NCI-H1436 treated with DMSO at 0.1 percent for 48 hours (cell line): ENCODE measurements at places on chromosomes 6 and 20.

DNA sequence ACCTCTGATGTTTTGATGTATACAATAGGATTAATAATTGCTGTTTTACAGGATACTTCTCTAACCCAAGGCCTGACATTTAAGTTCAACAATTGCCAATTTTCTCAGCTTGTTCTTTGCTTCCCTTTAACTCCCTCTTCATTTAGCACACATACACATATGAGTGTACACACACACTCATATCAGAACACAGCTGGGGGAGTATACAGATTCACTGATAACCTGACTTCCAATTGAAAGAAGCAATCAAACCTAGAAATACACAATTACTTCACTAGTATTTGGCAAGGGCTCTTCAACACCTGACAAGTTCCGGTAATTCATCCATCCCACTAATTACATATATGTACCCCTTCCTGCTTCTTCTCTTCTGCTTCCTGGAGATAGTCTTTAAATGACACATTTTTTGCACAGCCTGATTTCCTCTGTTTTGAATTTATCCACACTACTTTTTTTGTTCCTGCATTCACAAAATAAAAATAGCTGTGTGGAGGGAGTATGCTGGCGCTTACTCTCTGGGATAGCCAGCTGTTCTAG lies 11.2 kb downstream of the UST start:
- DNase-seq = no peak

GRCh38 chr20:22776369-22776768 lies 192.0 kb upstream of the FOXA2 start:
- DNase-seq = no peak

DNA sequence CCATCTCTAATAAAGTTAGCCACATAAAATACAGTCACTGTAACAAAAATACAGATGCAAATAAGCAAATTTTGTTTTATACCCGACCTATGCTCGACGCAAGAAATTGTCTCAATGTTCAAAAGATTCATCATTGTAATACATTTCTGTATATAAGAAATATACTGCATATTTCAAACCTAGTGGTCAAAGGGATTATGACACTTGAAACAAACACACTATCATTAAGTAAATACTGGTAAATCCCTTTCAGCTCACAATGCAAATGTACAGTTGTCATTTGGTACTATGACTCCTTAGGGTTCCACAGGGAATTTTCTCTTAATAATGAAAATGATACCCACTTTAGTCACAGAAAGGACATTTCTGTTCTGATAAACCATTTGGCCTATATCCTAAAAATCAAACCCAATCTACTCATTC lies 2.2 kb downstream of the HIVEP2 start:
- DNase-seq = no peak

DNA sequence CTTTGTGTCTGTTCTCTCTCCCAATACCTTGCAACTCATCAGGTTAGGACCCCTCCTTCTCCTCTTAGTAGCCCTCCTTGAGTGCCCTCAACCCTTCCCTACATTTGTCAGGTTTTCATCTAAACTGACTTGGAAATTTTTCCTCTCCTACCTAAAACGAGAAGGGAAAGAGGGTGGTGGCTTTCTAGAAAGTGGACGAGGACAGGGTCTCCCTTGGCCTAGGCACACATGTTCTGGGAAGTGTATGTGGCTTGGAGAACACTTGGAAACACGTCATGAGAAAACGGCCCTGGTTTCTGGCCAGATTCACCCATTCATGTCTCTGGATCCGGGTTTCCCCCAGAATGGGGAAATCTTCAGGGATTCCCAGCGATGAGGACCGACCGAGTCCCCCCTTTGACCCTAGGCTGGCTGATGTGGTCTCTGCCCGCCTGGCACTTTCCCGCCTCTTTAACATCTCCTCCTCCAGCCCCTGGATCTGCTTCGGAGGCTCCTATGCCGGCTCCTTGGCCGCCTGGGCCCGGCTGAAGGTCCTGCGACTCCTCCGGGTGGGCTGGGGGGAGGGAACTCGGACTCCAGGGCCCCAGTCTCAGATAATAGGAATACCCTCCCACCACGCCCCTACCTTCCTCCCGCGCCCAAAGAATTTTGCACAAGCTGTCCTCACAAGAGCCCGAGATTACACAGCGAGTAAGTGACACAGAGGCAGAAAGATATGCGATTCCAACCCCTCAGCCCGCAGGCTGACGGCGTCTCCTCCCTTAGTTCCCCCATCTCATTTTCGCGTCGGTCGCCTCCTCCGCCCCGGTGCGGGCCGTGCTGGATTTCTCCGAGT lies 3.0 kb downstream of the PRSS16 start:
- no peak for DNase-seq

- DNase-seq = no peak
Measured at GRCh38 chr6:168106633-168107005, 27.6 kb upstream of the FRMD1 start.

GRCh38 chr6:111011360-111012142 lies 29.7 kb downstream of the RPF2 start:
- no peak for DNase-seq

GRCh38 chr6:144286503-144287393 lies 1.6 kb downstream of the UTRN start:
- no peak for DNase-seq

DNA sequence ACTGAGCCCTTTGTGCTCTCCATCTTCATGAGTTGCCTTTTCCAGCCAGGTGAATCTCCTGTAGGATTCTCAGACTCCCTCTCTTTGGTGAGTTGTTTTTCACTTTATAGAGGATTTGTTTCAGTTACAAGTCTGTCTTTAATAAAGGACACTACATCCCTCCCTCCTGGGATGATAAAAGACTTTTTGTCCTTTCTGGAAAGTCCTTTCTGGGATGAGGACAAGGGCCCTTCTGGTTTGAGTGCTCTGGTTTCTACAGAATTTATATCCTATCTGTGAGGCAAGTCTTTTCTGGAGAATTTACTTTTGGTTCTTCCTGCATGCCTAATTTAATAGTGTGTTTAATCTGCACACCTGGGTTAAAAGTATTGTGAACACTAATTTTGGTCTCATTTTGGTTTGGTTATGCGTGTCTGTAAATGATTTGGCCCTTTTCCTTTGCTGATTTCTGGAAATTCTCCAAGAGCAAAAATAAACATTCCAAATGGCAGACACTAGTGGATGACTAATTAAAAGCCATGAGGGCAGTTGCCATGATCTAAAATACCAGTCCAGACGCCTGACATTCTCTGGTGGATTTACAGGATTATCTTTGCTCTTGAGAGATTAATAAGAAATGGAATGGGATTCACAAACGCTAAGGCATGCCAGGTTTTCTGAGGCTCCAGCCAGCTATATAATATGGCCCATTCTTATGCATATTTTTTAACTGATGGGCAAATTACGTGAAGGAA lies 44.8 kb downstream of the TCP11 start:
- no peak for DNase-seq

DNA sequence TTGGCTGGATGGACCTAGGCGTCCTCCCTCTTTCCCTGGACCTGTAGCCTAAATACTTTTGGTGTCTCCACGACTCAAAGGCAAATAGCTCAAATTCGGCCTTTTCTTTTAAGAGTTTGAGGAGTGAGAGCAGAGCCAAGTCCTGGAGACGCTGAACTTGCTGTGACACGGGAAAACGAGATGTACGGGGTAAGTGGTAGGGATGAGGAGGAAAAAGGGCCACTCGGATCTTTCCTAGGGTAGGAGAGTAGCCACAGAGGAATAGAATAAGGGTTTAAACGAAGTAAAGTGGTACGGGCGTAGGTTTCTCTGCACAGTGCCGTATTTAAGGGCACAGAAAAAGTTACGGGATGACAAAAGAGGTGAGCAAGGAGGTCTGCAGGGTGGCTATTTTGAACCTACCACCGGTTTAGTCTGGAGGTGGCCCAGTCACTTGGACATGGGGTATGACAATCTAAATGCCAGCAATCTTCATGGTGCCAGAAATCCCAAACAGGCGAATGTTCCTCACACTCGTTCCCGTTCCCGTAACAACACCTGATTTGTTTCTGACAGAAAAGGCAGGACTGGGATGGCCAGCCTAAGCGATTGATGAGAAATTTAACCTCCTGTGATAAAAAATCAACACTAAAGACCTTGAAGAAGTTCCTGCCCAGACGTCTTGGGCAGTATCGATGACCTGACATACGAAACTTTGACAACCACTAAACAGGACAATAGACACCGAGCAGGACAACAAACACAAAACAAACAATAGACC lies 149.3 kb downstream of the TRIM27 start:
- DNase-seq = no peak

- DNase-seq = no peak
Measured at GRCh38 chr20:47648943-47649342, 136.3 kb downstream of the SULF2 start.

GRCh38 chr6:125077453-125077852 lies 76.1 kb upstream of the TPD52L1 start:
- DNase-seq = no peak

DNA sequence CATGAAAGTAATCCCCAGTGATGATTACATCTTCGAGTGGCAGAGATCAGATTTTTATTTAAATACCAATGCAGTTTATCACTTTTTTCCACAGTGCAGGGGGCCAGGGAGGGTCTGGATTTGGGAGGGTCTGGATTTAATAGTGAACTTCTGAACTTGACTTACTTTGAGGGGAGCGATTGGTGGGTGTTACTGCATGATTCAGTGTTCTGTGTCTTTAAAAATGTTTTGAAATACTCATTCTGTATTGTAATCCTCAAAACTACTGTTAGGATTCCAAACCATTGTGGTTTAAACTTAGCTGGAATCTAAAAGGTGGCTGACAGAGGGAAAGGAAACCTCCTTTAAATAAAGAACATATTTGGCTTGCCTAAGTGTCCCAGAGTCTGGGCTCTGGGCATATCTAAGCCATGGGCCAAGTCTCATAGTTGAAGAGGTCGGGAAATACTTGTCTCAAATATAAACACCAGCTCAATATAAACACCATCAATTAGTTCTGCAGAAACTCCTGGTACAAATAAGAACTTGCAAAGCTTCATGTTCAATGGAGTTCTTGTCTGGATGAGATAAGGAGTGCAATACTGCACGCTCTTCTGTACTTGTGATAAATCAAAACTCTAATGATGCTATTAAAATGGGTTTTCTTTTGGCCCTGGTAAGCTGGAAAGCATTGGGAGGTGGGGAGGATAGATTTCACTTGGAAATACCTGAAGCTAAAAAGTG lies 14.4 kb downstream of the JARID2 start:
- no peak for DNase-seq
